ENCODE measurements at places on chromosomes 7 and 10.

- no peak for DNase-seq
Measured at GRCh38 chr7:83111391-83111790, 51.3 kb downstream of the PCLO start.

DNA sequence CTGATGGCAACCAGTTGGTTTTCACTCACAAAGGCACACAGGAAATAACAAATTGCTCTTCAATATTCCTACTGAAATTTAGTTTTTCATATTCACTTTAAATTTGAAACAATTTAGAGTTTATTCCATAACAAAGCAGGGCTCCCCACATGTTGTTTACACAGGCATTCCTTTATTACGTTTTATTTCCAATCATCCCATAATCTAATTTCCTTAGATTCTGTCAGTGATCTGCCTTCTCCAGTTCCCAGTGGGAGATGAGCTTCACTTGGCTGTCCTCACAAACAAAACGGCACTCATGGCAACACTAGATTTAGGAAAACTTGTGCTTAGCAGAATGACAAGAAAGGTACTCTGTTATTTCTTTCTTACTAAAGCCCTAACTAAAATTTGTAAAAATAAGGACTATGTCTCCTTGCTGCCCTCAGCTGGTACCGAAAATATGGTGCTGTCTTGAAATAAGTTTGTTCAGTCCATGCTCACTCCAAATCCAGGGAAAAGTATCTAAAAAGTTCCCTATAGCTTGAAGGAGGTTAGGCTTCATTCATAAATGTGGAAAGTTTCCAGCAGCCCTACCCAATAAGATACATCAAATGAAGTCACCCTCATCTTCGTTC lies 23.0 kb downstream of the PHYH start:
- peak; percentile 12 for DNase-seq

- no peak for DNase-seq
Measured at GRCh38 chr10:53162856-53163255, 390.3 kb upstream of the MBL2 start.

DNA sequence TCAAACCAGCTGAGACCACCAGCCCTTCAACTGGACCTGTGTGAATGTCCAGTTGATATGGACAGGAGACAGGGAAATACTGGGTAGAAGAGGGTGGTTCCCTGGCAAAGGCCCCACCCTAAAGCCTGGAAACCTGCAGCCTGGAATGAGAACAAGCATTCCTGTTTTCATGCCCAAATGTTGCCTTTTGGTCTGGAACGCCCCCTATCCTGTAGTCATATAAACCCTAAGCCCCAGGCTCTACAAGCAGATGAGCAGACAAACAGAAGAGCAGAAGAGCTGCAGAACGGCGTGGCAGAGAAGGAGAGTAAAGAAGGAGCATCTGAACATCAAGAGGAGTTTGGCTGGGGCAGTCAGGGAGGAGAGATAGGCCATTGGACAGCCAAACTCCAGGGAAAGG lies 38.4 kb downstream of the SYPL1 start:
- DNase-seq, result no peak

DNA sequence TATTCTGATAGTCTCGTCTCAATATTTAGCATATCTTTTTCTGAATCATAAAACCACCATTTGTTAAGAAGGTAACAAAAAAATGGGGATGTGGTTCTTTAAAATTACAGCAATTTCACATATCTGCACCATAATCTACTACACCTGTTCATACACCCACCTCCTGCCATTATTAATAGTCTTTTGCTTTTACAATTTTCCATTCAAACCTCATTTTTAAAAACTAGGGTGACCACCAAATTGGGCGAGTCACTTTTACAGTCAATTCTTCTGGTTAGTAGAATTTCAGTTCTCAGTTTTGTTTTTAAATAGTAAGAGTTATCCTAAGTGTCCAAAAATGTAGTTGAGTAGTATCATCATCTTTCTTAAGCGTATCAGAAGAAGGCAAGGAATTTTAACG lies 48.4 kb upstream of the GSAP start:
- no peak for DNase-seq

GRCh38 chr10:127142856-127143255 lies 53.5 kb downstream of the INSYN2A start:
- no peak for DNase-seq

- no peak for DNase-seq
Measured at GRCh38 chr10:46527241-46527811, 29.1 kb downstream of the GPRIN2 start.

- DNase-seq, result no peak
Measured at GRCh38 chr10:62039954-62040353, 138.5 kb downstream of the ARID5B start.

- peak; percentile 26 for DNase-seq
Measured at GRCh38 chr7:137484326-137484725, 140.8 kb upstream of the PTN start.

GRCh38 chr10:111988646-111989045 lies 194.9 kb downstream of the GPAM start:
- no peak for DNase-seq

DNA sequence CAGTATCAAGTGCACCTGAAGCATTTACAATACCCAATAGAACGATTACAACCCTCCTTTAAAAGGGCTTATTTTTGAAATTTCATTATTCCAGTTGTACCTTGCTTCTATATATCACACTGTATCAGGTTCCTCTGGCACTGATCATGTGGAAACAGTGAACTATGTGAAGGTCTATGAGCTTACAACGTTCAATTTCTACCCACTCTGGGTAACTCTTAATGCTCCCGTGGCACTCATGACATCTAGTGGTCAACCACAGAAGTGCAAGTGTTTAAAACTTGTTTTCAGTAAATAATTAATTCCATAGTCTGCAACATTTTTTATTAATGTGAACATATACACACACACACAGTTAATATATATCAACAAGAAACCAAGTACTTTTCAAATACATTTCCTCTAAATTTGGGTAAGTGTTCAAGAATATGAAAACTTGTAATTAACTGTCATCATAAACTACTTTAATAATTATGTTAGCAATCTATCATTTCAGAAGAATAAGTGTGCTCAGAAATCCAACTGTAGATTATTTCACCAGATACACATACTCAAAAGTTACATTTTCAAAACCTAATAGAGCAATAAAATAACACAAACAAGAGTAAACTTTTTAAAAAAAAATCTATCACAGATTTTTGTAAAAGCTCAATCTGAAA lies 61.0 kb downstream of the MPP7 start:
- DNase-seq, result peak; percentile 66

DNA sequence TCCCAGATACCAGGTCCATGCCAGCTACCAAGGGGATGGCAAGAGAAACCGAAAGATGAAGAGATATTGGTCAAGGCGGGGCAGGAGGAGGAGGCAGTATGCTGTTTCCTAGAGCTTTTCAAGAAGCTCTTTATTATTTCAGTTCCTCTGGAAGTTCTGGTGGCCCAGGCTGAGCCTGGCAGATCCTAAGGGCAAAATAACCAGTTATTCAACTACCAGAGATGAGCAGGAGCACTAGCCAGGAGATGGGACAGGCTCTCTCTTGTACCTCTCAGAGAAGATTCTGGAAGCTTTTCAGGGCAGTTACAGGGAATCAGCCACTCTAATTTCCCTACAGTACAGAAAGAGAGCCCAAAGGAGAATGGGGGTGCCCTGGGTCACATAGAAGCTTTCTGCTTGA lies 5.3 kb downstream of the DNAJB12 start:
- no peak for DNase-seq

DNA sequence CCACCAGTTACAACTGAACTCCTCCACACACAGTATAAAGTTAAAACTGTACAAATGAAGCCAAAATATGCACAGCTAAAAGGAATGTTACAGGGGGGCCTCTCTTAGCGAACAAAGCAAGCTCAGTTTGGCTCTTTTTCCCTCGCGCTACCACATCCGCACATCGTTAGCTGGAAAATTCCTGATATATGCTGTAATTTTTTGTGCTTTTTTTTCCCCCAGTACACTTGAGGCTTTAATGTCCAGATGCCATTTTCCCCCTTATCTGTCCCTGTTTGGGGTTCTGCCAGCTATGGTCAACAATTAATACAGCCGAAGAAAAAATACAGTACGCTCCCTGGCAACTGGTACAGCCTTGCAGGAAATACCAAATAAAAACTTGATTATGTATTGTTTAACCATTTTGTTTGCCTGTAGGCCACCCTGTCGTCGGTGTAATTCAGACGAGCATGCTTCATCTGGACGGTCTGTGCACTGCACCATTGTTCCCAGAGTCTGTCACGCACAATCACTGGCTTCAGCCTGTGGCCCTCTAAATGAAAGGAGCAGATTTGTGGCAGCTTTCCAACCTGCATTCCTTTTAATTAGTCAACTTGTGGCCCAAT lies 108.1 kb upstream of the FAM133B start:
- DNase-seq, result peak; percentile 96

DNA sequence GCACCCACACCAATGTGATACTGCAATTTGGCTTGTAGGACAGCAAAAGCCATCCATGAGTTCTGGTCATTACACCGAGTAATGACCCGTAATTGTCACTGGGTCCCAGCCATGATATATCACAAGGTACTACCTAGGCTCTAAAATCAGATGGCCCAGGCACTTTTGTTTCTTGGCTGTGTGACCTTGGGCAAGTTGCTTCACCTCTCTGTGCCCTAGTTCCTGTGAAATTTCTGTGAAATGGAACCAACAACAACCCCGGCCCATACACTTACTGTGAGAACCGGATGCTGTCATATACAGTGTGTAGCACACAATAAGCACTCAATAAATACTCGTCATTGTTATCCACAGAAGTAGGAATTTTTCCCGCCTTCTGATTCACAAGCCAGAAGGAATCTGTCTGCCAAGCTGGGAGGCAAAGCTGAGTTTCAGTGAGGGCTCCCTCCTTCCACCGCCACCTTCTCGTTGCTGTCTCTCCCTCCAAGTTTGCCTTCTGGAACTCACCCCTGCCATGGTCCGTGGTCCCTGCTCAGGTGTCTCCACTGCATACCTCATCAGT lies 6.4 kb upstream of the CYTH3 start:
- peak; percentile 38 for DNase-seq

DNA sequence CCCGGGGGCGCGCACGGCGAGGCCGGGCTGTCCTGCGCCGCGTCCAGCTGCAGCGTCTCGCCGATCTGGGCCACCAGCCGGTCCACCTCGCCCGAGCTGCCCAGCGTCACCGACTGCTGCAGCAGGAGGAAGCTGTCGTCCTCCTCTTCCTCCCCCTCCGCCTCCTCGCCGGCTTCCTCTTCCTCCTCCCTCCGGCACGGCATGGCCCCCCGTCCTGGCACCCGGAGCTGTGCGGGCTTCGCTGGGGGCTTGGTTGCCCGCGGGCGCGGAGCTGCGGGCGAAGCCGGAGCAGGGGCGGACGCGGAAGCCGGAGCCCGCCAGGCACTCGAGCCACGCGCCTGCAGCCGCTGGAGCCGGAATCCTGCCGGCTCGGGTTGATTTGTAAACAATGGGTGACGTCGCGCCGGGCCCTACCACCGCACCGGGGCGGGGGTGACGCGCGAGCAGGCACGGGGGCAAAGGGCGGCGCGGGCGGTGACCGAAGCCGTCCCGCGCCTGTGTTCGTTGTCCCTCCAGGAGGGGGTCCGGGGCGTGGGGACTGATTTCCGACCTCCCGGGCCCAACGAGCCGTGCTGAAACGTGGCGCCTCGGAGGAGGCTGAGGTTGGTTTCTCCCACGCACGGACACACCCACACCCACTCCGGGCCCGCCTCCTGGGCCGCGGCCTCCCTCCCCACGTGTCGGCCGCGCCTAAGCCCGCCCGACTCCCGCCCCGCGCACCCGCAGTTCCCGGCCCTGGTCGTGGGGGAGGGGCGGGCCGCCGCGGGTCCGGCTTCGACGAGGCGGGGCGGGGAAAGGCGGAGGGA lies at the start of gene FRAT2:
TSS of gene FRAT2 (minus strand) at position 360 of the 806 bp plus-strand sequence. CDS start at position 203, 157 bp downstream.
- DNase-seq, result peak; percentile 93

- no peak for DNase-seq
Measured at GRCh38 chr10:36188080-36188453, 546.0 kb upstream of the FZD8 start.

- DNase-seq, result peak; percentile 34
Measured at GRCh38 chr7:30143748-30144251, 9.0 kb downstream of the MTURN start.

DNA sequence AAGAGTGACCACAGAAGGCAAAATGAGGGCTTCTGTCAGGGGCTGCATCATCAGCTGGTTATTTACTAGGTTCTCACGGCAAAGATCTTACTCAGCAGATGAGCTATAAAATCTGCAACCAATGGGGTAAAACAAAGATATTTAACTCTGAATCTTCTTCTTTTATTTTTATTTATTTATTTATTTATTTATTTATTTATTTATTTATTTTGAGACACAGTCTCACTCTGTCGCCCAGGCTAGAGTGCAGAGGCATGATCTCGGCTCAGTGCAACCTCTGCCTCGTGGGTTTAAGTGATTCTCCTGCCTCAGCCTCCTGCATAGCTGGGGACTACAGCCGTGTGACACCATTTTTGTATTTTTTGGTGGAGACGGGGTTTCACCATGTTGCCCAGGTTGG lies 11.3 kb downstream of the C10orf143 start:
- DNase-seq, result no peak

GRCh38 chr10:77500754-77501151 lies 136.9 kb downstream of the KCNMA1 start:
- DNase-seq, result no peak

- DNase-seq, result no peak
Measured at GRCh38 chr7:12747687-12748306, 60.4 kb downstream of the ARL4A start.

DNA sequence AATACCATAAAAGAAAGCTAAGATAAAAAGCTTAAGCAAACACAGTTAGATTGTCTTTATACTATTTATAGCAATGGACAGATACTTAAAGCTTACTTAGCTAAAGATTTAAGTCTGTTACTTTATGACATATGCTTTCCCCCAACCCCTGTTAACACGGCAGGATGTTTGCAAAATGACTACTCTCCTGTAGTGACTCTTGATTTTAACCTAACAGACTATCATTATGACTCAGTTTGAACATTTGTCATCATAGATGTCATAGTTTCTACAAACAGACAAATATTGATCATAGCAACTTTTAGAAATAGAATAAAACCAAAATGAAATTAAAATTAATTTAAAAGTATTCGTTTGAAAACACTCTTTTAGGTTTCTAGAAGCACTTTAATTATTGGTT lies 7.8 kb upstream of the COMMD3 start:
- DNase-seq, result no peak

GRCh38 chr7:98475352-98475751 lies 74.5 kb upstream of the BAIAP2L1 start:
- no peak for DNase-seq

DNA sequence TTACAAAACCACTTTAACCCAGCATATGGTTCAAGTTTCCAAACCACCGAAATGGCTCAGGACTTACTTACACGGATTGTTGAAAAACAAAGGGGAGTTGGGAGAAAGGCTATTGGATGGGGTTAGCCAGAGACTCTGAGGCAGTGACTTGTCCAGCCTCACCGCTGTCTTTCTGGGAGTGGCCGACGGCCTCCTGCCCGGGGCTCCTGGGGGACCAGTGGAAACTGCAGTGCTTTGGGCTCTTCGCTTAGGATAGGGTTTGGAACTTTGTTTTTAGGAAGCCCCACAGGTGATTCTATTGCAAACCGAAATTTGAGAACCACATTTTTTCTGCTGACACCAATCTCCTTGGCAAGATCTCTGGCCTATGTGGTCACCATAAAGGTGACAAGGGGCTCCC lies 38.1 kb upstream of the R3HCC1L start:
- no peak for DNase-seq

- no peak for DNase-seq
Measured at GRCh38 chr7:64775289-64775688, 18.9 kb upstream of the ZNF138 start.
